Stimulated activated CD8-positive, alpha-beta memory T cell treated with anti-CD3 and anti-CD28 coated beads, Interleukin-7, amount 100 ng/mL, for 1 hour (primary cell): ENCODE measurements at places on chromosomes 3 and 15.

DNA sequence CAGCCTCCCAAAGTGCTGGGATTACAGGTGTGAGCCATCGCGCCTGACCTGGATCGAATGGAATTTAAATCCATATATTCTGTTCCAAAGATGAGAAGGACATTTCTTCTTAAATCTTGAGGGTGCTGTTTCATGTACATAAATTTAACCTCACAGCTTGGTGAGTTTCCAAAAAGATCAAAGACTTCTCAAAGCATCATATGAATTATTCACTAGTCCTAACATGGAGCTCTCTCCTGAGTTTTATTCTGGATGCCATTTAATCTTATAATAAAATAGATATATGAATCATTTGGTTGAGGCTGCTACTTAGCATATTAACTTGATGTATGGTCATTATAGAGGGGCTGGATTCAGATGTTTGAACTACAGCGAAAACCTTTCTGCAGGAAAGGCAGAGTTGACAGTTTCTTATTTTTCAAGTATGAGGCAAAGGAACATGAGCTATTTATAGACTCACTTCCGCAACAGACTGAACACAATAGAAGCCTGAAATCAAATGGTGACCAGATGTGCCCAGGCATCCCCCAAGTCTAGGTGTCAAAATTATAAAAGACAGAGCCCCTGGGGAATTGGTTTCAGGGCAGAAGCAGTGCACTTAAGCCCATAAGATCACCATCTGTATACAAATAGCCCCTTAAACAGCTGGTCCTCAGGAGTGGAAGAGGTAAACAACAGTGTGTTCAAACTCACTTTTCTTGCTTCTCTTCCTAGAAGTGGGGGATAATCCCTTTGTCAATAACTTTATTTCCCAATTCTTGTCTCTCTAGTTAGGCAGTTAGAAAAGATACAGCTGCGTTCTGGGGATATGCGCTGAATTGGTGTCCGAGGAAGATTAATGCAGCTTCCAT, 29.7 kb downstream of the STARD9 start:
- DNase-seq = no peak

- no peak for DNase-seq
Observed at GRCh38 chr3:12455740-12456139, 28.5 kb upstream of the TSEN2 start.

GRCh38 chr3:100082714-100083113, 31.6 kb downstream of the FILIP1L start:
- no peak for DNase-seq

DNA sequence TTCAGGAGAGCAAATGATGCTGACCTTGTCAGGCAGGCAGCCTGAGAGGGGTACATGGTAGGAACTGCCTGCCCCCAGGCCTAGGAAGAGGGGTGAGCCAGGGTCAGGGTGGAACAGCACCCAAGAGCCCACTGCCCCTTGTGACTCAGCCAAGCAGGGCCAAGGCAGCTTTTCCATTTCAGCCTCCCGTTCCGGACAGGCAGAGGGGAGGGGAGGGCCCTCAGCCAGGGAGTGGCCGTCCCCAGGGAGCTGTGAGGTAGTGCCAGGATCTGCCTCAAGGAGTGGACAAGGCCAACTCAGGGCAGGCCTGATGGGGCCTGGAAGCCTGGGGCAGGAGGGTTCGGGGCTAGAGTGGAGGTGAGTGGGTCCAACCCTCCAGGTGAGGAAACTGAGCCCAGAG, 5.1 kb upstream of the ANKRD63 start:
- DNase-seq = no peak

- no peak for DNase-seq
Observed at GRCh38 chr3:59082106-59082505, 32.3 kb upstream of the CFAP20DC start.

GRCh38 chr3:160403796-160404470, 4.5 kb downstream of the SMC4 start:
- no peak for DNase-seq

GRCh38 chr15:27237319-27237939, 266.4 kb downstream of the GABRG3 start:
- DNase-seq = no peak

GRCh38 chr3:56364665-56365064, 103.6 kb downstream of the ERC2 start:
- no peak for DNase-seq

DNA sequence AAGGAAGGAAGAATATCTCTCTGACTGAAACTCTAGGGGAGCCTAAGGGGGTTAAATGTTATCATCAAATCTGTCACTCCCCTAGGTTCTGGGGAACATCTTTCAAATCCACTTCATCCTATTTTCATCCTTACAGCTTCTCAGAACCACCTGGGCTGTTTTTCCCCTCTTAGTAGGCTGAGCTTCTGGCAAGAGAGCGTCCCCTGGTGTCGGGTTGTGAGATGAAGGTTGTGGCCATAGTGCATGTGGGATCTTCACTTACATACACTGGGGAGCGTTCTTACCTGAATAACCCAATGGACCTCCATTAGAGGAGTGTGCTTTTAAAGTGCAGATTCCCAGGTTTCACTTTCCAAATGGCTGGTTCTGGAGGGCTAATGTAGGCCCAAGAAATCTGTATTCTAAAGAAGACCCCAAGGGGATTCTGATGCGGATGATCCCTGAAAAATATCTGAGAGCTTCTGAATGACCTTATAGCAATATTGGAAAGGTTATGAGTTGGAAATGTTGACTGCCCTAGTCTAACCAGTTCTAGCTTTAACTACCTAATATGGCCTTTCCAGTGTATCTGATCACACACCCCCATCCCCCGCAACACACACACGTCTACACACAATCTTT, 663.7 kb downstream of the AGBL1 start:
- peak; percentile 37 for DNase-seq

DNA sequence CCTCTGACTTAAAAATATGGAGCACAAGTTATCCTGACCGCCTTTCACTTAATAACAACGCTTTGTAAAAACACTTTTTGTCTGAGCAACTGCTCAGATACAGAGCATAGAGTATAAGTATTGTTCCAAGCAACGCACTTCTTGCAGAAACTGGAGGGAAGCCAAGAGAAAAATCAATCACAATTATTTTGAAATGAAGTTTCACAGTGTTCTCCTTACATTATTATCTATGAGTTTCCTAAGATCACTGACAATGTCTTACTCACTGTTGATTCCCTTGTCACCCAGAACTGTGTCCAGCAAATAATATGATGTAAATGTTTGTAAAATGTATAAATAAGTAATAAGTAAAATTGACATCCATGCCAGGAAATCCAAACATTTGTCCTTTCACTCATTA, 184.6 kb upstream of the GPR149 start:
- DNase-seq = no peak

DNA sequence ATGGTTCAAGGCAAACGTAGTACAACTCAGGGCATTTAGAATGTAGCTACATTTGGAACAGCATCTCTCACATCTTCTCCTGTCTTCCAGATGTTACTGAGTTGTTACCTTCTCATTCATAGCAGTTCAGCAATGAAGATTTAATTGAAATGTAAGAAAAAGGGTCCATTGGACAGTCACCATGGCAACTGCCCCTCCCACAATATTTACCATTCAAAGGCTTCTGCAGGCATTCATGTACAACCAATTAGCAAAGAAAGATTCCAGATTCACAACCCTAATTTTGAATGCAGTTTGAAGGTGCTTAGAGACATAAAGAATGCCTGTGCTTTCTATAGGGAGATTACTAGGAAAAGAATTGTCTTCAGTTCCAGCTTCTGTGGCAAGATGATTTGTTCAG, 22.2 kb downstream of the SCN11A start:
- no peak for DNase-seq

DNA sequence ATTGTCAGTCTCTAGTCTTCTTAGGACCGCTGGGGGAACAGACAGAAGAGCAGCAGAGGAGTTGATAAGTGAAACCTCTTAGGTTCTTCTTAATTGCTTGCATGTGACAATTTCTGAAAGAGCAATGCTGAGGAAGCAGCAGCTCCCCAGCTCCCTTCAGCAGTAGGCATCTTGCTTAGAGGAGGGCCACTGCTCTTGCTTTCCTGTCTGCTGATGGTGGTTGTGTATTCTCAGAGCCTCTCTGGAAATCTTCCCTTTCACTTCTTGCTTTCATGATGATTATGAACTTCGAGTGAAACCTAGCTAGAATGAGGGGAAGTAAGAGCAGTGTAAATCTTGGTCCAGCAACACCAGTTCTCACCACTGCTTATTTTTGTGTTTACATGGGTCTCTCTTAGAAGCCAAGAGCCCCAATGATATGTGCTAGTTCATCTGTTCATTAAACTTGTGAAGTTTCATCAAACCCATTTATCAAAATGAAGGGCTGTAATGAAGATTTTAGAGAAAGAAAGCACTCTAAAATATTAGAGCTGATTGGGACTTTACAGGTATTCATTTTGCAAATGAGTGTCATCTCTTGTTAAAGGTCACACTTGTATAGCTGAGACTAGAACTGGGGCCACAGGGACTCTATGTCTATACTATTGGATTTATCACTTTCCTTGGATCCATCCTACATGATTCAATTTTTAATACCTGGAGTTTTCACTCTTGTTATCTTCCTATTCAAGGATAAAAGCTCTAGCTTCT, 246.7 kb downstream of the LPP start:
- no peak for DNase-seq

DNA sequence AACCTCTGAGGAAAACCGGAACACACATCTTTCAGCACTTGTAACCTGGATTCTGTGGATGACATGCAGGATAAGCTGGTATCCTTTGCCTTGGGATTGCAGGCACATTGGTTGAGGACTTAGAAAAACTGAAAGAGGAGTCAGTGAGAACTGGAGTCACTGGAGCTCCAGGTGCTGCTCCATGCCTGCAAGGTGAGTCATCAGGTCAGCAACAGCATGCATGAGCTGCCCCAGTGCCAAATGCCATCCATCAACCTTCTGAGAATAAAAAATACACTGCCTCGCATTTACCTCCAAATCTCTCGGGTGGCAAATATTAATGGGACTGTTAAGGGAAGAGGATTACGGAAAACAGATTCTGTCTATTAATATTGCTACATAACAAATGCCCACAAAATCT, 729.1 kb downstream of the NTRK3 start:
- DNase-seq = no peak
